Activated CD4-positive, alpha-beta T cell treated with anti-CD3 and anti-CD28 coated beads, Interleukin-2, amount 50 U/mL, for 1 hour (primary cell): ENCODE measurements at places on chromosomes 4 and X.

DNA sequence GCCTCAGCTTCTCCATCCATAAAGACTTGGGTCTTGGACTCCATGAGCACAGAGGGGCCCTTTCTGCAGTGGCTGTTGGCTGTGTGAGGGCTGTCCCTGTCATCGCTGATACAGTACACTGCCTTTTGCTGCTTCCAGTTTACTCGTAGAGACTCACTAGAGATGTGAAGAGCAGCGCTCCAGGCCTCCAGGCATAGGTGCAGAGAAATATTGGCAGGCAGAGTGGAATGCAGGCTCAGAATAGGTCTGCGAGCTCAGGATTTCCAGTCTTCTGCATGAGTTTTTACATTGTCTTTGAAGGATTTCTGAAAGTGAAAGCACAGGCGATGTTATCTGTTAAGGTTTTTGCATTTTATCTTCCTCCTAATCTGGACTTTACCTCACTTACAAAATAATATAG, 97.4 kb downstream of the AASDH start:
- no peak for DNase-seq

GRCh38 chr4:1792832-1793495, at the start of gene FGFR3:
TSS of gene FGFR3 (plus strand) at chr4:1793293. CDS start at chr4:1793935, 642 bp downstream.
- DNase-seq = peak; percentile 18

GRCh38 chrX:7841084-7841805, 1.7 kb upstream of the VCX start:
- no peak for DNase-seq

- DNase-seq = no peak
These were observed 56.6 kb upstream of the ALB start for GRCh38 chr4:73347497-73347896.

GRCh38 chr4:99462875-99463464, 27.8 kb upstream of the ADH7 start:
- peak; percentile 21 for DNase-seq

DNA sequence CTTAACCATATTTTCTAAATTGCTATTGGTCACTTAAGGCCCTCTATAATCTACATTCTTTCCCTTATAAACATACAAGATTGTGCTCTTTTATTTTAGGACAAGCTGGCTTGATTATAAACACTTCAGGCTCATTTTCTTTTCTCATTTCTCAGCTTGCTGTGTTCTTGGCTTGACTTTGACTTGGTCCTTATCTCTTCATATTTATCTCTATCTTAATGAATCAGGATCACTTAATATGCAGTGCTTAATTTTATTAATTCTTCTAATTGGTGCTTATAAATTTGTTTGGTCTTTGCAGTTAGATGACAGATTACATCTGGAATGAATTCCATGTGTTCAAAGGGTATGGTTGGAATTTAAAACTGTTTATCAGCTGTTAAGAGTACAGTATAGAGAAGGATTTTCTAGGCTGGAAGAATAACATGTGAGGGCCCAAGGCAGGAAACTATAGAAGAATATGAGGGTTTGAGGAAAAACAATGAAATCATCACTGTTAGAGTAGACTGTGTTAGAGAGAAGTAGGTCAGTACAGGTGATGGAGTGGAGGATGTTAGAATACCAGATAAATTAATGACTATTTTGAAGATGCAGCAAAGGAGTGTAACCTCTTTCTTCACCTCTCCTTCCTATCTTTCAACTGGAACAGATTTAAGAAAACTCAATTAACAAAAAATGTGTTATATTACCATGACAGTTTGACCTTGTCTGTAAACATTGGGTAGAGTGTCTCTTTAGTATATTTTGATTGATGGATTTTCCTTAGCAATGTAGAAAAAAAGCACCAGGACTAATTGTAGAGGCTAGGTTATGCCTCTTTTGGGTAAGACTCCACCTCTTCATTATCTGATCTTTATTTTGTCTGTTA, 169.6 kb downstream of the RAPGEF2 start:
- no peak for DNase-seq

- no peak for DNase-seq
These were observed 586.1 kb downstream of the GBA3 start for GRCh38 chr4:23278845-23279244.

DNA sequence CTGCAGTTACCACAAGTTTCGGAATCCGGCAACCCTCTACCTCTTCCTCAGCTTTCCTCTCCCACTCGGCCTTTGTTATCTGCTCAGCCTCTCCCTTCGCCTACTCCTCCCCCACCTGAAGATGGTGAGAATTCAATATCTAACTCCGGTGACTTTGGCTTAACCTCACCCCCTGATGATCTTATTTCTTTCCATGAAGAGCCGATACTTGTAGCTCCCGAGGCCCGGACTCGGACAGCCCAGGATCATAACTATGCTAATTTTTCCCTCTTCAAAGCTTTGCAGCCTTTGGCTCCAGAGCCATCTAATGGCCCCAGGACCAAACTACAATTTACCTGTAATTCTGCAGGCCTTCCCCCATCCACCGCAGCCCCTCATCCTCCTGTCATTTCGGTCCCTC, 32.0 kb upstream of the MGST2 start:
- DNase-seq = no peak

DNA sequence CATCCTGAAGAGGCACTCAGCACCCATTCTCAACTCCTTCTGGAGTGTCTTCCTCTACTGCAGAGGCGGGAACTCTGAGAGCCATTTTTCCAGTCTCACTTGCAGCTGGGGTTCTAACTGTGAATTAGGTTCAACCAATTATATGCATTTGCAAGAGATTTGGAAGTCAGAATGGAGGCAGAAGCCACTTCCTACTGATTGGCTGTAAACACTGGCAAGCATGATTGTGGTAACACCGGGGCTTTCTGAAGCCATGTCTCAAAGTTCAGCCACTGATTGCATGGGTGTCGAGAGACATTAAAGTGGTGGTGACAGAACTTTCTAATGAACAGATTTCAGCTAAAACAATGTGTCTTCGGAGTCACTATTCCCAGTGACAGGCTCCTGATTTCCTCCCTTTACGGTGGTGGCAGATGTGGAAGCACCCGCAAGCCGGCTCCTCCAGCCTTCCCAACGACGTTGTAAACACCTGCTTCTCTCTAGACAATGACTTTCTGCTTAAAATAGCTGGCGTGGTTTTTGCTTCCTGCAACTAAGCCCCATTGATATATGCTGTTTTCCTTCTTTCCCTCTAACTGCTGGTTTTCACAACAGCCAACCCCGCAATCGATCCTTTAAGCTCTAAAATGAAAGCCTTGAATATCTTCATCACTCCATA, 92.0 kb downstream of the IRF2 start:
- no peak for DNase-seq

- no peak for DNase-seq
These were observed 94.3 kb downstream of the AREG start for GRCh38 chr4:74539044-74539790.

DNA sequence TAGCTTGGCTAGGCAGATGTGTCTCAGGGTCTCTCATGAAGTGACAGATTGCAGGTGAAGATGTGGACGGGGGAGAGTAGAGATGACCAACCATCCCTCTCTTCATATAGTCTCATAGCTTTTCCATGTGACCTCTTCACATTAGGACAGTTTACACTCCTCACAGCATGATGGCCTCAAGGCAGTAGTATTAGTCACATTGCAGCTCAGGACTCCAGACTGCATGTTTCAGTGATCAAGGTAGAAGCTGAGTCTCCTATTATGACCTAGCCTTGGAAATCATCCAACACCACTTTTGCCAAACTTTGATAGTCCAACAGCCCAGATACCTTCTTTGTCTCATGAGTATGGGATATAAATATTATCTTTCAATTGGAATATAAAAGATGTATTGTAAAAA, 147.7 kb downstream of the GASK1B start:
- DNase-seq = no peak

DNA sequence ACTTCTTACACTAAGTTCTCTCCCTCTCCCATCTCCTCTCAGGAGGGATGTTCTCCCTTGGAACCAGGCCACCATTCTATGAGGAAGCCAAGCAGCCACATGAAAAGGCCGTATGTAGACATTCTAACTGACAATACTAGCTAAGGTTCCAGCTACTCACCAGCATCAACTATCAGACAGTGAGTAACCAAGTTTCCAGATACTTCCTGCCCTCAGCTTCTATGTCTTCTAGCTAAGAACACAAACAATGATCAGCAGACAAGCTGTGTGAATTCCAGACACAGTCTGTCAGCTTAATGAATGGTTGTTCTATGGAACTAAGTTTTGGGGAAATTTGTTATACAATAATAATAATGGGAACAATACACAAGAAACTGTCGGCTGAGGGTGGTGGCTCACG, 50.8 kb downstream of the SMIM14 start:
- no peak for DNase-seq

DNA sequence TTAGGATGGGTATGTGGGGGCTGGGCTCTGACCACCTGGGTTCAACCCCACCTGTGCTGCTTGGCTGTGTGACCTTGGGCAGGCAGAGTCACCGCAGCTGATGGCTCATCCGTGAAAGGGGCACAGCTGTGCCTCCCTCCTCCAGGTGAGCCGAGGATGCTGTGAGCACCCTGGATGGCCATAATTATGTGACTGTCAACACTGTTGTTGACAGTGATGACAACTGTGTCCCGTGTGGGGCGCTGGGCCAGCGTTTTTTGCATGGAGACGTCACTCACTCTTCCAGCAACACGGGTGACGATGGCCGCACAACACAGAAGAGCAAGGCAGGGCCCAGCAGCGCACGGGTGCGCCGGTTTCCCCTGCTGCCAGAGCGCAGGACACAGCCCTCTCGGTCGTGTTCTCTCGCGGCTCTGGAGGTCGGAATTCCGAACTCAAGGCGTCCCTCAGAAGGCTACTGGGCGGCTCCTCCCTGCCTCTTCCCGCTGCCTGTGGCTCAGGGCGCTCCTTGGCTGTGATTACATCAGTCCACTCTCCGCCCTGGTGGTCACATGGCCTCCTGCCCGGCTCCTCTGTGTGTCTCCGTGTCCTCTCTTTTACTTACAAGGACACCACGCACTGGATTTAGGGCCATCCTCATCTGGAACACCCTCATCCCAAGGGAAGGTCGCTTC, 1.3 kb downstream of the SH3TC1 start:
- DNase-seq = peak; percentile 56

DNA sequence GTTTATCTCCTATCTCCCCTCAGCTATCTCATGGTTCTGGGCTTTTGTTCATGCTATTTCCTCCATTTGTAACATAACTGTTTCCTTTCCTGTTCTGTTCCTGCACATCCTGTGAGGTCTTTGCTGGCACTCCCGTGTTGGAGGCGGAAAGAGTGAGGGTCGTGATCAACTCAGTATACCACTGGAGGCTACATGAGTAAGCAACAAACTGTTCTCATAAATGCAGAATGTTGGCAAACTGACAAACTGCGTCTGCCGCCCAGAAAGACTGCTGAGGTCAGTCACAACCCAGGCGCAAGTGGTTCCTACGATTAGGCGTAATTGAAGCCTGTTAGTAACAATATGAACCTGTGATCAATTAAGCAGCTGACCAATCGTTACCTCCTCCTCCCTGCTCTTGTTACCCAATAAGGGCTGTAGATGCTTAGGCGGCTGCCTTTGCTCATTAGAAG, 48.8 kb downstream of the C4orf33 start:
- no peak for DNase-seq

DNA sequence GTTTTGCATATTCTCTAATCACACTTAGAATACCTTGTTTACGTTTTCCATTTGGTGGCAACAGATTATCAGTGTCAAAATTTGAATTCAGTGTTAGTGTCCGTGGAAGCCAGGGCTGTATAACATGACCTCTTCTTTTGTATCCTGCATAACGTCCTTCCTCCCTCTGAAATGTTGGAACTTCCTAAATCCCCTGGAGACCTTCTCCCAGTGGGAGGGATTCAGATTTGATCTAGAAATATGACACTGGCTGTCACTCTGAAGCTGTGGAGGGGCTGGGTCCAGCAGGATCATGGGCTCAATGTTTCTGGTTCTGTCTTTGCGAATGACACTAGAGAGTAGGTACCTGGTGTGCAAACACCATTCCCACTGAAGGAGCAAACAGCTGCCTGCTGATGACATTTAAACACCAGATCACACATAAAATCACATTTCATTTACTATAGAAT, 850 bp upstream of the CXCL3 start:
- no peak for DNase-seq

DNA sequence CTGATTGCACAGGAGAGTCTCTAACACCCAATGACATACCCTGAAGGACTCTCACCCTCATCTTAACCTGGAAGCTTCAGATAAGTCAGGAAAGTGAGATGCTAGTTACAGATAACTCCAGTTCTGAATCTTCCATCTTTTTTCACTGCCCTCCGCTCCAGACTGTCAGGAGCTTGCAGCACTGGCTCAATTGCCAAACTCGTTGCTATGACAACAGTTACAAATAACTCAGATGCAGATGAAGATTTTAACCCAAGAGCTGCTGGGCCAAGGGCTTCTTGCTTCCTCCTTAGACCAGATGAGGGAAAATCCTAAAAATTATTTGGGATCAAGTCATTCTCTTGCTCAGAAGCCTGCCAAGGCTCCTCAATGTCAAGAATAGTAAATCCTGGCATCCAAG, 109.1 kb upstream of the HUWE1 start:
- DNase-seq = no peak

GRCh38 chr4:103099691-103100392, at the start of gene BDH2:
TSS of gene BDH2 (minus strand) at chr4:103099834. CDS start at chr4:103096254, 3,580 bp downstream.
- DNase-seq = peak; percentile 27

DNA sequence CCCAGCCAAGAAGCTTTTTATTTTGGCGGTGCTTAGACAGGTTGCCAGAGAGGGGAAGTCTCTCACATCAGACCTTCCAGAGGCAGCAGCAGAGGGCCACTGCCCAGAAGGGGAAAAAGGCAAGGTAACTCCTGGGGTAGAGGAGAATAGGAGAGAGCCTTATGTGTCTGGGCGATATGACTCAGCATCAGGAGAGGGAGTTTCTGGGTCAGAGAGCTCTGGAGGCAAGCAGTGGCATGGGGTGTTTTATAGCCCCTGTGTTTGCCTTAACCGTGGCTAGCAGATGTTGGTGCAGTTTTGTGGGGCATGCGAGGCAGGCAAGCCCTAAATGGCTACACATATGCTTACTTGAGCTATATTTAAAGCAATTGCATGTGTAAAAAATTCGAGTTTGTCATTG, 8.3 kb upstream of the ZXDB start:
- DNase-seq = no peak

- no peak for DNase-seq
These were observed 1720.2 kb downstream of the PCDH7 start for GRCh38 chr4:32440391-32440790.
